ENCODE measurements at places on chromosomes 1 and 21.

DNA sequence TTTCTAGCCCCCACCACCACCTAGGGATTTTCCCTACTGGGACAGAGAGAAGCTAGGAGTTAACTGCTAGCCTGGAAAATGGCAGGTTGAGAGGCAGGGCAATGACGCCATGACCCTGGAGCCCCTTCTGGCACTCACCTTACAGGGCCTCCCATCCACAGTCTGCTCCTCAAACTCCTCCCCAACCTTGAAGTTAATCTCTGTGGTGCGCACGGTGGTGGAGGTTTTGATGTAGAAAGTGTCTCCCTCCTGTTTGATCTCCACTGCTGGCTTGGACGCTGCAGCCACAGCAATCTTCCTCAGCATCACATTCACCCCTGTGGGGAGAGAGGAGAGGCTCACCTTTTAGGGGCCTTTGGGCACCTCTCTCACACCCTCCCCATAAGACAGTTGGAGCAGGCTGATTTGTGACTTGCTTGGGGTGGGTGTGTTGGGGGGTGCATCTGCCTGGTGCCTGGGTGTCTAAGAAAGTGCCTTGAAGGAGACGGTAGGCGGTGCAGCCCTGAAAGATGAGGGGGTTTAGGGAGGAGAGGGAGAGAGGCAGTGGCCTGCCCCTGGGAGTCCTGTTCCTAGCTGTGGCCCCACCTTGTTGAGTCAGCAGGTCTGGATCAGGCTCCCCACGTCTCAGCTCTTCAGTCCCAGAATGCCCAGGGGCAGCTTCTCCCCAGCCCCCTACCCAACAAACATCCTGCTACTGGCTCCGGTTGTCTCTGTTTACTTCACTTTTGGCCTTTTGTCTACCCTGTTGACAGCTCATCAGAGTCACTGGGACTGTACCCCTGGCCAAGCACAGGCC, 4.4 kb downstream of the CRABP2 start:
- DNase-seq, result no peak

GRCh38 chr1:183571678-183572268, 18.5 kb downstream of the NCF2 start:
- no peak for DNase-seq

DNA sequence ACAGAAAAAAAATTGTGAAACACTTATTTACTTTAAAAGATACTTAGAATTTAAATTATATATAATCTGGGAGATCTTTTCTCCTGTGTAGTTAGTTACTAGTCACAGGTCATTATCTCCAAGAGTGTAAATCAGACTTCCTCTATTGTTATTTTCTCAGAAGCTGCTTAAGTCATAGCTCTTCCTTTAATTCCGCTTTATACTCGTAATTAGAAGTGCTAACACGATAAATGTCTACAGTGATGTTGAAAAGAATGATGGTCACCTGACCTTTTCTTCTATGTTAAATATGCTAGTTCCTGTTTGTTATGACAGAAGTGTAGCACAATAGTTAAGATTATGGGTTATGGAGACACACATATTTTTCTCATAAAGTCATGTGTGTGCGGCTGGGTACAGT, 123.6 kb downstream of the TGFB2 start:
- no peak for DNase-seq

- peak; percentile 88 for DNase-seq
These were observed 27.0 kb upstream of the PRSS38 start for GRCh38 chr1:227788271-227789083.

- DNase-seq, result no peak
These were observed 416.9 kb downstream of the PTPRU start for GRCh38 chr1:29653034-29653810.

DNA sequence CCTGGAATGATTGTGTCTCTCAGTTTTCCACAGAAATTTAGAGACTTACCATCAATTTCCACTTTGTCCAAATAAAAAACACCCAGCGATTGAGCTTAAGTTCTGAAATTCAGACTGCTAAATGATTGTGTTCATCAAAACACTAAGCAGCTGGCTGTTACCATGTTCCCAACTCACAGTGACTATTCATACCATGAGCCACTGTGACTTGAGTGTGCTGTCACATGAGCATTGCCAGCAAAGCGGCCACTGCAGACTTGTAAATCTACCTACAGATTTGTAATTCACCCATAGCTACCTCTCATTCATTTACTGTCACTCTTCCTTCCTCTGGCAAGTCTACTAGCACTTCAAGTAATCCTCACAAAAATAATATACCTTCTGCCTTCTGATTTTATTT, 17.2 kb upstream of the PRKAB2 start:
- no peak for DNase-seq

DNA sequence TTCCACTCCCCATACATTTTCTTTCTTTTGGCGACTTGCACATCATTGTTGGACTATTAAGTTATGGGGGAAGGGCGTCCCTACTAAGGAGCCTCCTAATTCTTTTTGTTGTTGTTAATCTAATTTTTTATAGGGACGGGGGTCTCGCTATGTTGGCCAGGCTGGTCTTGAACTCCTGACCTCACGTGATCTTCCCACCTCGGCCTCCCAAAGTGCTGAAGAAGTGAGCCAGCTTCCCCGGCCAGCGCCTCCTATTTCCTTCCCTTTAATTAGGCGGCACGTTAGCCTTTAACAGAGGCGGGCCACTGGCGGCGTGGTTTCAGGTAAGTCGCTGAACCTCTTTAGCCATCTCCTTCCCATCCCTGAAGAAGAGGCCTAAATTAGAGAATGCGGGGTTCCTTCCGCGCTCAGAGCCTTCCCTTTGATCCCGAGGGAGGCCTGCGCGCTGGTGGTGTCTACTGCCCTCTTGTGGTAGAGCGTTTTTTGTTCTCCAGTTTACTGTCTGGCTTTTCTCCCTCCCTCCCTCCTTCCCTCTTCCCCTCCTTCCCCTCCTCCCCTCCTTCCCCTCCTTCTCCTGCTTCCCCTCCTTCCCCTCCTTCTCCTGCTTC, 38.1 kb downstream of the TNFRSF9 start:
- peak; percentile 45 for DNase-seq

GRCh38 chr1:2585318-2586092, 1.1 kb upstream of the PRXL2B start:
- peak; percentile 57 for DNase-seq

- no peak for DNase-seq
These were observed 4.3 kb upstream of the CCN1 start for GRCh38 chr1:85576266-85576641.

DNA sequence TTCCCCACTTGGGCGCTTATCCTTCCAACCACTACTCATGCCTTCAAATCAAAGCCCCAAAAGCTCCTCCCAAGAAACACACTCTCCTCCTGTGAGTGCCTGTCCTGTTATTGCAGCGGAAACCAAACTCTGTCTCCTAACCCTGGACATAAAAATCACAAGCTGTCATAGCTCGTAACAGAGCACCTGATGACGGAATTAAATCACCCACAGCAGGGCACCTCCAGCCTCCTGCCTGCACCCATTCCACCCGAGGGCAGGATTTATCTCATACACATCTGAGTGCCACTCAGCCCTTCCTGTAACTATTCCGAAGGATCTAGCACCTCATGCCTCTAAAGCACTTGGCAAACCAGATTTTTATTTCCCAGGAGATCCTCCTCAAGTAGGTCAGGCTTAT, 100.9 kb downstream of the ASTN1 start:
- no peak for DNase-seq

DNA sequence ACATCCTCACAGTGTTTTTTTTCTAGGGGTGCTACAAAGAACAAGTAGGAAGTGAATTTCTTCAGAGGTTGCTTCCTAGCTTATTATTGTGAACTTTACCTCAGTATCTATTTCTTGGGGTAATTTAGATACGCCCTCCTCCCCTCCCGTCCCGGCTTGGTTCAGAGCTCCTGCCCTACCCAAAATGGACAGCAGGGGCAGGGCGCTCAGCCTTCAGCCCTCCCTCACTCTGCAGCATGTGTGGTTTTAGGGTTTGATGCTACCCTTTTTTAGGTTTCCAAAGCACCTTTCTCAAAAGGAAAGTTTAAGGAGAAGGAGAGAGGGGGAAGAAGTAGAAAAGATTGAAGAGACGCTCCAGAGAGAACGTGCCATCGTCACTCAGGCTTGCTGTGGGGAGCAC, 16.9 kb upstream of the POGK start:
- no peak for DNase-seq
